ENCODE measurements at places on chromosomes 4 and X.

- DNase-seq = no peak
Observed at GRCh38 chr4:17535906-17536305, 20.9 kb downstream of the CLRN2 start.

DNA sequence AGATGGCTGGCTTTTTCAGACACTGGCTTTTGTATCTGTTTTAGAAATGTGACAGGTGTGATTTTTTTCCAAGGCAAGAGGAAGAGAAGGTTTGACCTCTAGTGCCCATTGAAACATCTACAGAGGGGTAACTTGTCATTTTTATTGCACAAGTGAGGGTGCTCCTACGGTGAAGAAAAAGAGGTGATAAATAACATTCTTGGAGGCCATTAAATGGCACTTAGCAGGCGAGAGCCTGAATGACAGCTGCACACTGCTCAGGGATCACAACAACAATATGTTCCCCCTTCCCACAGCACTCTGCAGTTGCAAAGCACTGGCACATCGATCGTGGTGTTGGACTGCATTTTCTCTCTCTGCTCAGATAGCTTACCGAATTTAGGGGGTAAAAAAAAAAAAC, 22.9 kb downstream of the FAM184B start:
- no peak for DNase-seq

DNA sequence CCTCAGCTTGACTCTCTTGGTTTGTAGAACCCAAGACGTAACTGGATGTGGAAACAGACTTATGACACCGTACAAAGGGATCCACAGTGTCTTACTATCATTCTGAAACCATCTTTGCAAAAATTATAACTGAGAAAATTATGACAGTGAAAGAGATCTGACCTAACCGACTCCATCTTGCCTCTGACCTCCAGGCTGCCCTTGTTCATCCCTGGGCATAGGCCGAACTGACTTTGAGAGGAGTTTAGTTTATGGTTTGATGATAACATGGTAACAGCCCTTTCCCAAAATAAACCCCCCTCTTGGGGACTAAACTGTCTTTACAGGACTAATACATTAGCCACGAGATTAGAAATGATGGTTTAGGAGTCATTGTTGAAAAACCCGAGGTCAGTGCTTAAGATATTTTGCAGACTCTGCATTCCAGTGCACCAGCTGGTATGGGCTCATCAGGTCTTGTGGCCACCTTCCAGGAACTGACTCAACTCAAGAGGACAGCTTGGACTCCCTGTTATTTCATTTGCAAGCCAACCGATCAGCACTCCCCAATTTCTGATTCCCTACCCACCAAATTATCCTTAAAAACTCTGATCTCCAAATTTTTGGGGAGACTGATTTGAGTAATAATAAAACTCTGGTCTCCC, 49.6 kb downstream of the CASP3 start:
- no peak for DNase-seq

DNA sequence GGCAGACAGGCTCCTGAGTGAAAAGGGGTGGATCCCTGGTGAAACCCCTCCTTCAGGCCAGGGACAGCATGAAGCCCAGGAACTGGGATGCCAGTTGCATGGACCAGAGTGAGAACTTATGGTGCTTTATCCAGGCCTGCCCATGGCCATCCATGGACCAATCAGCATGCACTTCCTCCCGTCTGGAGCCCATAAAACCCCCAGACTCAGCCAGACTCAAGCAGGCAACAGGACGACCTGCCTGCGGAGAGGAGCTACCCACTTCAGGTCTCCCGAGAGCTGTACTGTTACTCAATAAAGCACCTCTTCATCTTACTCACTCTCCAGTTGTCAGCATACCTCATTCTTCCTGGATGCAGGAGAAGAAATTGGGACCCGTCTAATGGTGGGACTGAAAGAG, 42.9 kb downstream of the NALF2 start:
- no peak for DNase-seq

DNA sequence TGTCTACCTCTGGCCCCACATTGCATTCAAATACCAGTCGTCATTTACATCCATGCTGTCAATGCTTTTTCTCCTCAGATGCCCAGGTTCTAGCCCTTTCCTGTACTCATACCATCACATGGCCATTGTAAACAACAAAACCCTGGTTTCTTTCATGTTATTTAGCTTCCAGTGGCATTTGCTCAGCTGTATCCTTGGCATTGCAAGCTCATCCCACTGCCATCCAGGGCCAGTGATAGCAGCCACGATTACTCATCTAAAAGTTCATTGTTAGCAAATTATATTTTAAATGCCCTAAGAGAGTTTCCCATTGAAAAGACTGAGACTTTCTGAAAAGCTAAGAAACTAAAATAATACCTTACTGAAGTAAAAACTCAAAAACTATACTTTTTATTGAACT, 34.0 kb downstream of the VEGFC start:
- no peak for DNase-seq

- DNase-seq = no peak
Observed at GRCh38 chr4:5863461-5864113, 29.3 kb downstream of the CRMP1 start.

GRCh38 chr4:823761-824460, 2.0 kb downstream of the CPLX1 start:
- no peak for DNase-seq

DNA sequence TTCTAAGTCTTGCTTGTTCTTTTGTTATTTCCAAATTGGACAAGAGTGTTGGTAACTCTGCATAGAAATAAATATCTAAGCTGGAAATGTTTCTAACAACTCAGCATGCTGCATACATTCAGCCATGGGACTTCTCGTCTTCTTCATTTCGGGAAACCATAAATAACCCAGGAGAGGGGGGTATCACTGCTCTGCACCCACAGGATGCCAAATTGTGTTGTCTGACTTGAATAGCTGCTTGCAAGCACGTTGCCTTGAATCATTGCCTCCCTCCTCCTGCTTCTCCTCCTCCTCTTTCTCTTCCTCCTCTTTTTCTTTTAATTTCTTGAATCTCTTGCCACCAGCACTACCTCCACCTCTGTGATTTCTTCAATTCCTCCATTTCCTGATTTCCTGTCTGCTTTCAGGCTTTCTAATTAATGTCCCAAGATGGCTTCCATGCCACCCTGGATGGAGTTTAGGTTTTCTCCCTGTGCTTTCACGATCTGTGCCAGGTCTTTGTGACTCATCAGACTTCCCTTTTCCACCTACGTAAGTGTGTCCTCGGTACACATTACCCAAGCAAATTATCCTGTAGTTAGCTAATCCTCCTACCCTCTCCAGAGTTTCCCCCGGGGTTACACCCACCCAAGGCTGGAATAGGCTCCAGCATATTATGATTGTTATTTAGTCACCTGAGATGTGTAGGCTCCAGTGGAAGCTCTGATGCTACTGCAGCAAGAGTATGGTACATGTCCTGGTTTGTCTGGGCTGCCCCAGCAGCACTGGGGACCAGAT, 122.6 kb upstream of the VCX3B start:
- no peak for DNase-seq

GRCh38 chrX:118497180-118497818, 1.7 kb downstream of the DOCK11 start:
- no peak for DNase-seq

DNA sequence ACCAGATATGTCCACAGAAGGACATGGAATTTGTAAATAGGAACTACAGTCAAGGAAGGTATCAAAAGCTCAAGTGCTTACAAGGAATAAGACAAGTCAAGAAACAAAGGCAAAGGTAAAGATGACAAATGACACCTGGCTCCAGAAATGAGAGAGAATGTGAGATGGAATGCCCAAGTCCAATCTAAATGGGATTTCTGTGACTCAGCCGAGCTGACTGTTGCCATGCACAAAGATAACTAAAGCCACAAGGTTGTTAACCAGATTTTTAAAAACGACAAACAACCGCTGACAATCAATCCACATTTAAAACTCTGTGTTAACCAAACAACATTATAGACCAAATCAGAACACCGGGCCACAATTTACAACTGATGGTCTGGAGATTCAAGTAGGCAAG, 1.1 kb downstream of the NFXL1 start:
- DNase-seq = no peak

DNA sequence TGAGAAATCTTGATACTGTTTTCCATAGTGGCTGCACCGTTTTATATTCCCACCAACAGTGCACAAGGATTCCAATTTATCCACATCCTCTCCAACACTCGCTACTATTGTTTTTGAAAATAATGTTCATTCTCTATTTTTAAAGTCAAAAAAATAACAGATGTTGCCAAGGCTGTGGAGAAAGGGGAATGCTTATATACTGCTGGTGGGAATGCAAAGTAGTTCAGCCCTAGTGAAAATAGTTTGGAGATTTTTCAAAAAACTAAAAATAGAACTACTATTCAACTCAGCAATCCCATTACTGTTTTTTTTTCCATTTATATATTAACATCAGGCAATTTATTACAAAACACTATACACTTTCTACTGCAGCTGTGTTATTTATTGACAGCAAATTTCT, 208.7 kb downstream of the CBLL2 start:
- no peak for DNase-seq

GRCh38 chr4:186765138-186765537, 41.5 kb upstream of the FAT1 start:
- no peak for DNase-seq
